Fibroblast of villous mesenchyme (primary cell): ENCODE measurements at places on chromosomes 6 and 20. TPM values are rescaled to one million over a fixed set of nuclear protein-coding genes. Genes with fewer than 3 reads are reported as not detected.

Gene HLA-DPA1
- total RNA-seq = 0.43 and 0.97 TPM in 2 replicates

Gene TFAP2C
- 13.5 and 18.1 TPM in 2 replicates for total RNA-seq

Gene RPL7L1
- total RNA-seq = 117 and 157 TPM in 2 replicates

Gene GRIK2
- total RNA-seq = 15.1 and 20.6 TPM in 2 replicates

Gene COMMD7
- total RNA-seq = 45.8 and 56.7 TPM in 2 replicates

Gene SIRPB1
- not detected in 2 replicates for total RNA-seq

Gene EGFL8
- 0.97 and 2.6 TPM in 2 replicates for total RNA-seq

Gene PRL
- total RNA-seq = not detected in 2 replicates

Gene BHLHE23
- not detected in 2 replicates for total RNA-seq

Gene BACH2
- under 0.01 and 0.64 TPM in 2 replicates for total RNA-seq

Gene TREML2
- total RNA-seq = not detected in 2 replicates

Gene PRDM1
- total RNA-seq = 29.6 and 39.7 TPM in 2 replicates

- no peak for DNase-seq
Observed at GRCh38 chr6:169958510-169958909, 207.1 kb downstream of the ERMARD start.

- no peak for DNase-seq
Observed at GRCh38 chr6:43307451-43308100, 1.1 kb downstream of the CRIP3 start.

DNA sequence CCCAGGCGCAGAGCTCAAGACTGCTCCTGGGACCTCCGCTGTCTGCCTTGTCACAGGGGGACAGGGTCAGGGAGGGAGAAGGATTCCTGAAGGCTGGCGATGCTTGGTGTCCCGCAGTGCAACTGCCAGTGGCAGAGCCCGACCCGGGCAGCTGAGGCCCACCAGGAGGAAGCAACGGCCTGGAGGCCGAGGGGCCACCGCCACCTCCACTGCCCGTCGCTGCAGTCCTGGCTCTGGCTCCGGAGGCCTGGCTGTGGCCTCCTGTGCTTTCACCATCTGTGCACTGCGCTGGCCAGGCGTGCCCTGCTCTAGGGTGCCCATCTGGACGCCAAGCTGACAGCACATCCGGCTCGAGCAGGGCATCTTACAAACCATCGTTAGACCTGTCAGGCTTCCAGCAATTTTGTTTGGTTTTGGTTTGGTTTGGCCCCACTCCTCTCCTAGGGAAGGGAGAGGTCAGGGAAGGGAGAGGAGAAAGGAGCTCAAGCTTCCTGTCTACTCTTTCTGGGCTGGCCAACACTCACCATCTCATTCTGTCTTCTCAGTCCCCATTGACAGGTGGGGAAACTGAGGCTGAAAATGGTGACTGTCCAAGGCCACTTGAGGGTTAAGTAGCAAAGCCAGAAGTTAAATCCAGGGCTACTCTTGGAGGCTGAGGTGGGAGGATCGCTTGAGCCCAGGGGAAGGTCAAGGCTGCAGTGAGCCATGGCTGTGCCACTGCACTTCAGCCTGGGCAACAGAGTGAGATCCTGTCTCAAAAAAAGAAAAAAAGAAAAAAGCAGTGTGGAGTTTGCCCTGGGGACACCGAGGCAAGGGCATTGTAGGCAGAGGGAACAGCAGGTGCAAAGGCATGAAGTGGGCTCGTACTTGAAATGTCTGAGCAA lies 37.7 kb upstream of the NOL4L start:
- no peak for DNase-seq

DNA sequence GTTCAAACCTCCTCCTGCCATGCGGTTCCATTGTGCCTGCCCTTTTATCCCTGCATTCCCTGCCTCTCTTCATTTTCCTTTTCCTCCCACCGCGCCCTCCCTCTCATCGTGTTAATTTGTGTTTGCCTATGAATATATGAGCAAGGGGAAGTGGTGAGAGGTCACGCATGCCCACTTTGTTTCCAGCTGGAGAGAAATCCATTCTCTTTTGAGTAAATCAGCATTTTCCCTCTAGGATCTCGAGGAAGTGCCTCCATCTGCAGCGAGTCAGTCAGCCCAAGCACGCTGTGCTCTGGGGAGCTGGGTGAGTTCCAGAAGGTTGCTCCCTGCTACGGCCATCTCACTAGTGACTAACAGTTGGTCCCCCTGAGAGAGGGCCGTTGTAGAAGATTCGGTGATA lies 42.9 kb downstream of the CDH26 start:
- DNase-seq = no peak

- no peak for DNase-seq
Observed at GRCh38 chr20:37535443-37536132, 7.9 kb upstream of the BLCAP start.

DNA sequence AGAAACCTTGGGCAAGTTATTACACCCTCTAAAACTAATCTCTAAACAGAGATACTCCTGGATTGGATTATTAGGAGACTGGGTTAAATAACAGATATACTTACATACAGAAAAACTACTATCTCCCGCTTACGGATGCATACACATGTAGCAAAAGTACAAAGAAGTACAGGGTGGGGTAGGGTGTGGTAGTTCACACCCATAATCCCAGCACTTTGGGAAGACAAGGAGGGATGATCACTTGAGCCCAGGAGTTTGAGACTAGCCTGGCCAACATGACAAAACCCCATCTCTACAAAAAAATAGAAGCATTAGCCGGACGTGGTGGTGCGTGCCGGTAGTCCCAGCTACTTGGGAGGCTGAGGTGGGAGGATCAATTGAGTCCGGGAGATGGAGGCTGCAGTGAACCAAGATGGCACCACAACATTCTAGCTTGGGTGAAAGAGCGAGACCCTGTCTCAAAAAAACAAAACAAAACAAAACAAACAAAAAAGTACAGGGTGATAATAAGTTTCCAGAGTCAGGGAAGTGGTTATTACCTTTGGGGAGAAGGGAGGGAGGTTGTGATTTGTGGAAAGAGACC lies 8.1 kb downstream of the PIM1 start:
- no peak for DNase-seq

- DNase-seq = no peak
Observed at GRCh38 chr20:1338096-1338495, 9.2 kb upstream of the SDCBP2 start.

DNA sequence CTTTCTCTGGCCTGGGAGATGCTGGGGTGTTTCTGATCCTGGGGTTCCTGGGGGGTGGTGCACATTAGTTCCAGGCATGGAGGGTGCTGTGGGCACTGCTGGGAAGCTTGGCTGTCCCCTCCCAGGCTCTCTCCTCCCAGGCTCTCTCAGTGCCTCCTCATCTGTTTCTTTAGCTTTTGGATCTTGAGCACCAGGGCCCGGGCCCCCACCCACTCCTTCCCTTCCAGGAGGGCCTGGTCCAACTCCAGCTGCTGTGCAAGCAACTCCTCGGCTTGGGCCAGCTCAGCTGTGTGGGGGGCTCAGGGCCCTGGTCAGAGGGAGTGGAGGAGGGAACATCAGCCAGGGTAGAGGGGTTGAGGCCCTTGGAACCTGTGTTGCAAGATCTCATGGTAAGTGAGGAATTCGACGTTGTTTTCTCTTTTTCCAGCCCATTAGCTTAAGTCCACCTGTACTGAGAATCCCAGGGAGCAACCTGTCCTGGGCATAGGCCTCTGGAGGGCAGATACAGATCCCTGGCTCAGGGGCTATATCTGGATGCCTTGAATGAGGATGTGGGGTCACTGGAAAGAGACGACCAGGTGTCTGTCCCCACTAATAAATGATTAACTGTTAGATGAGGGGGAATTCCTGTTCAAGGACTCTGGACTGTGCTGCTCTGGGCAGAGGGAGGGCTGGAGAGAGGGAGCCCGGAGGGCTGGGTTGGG lies 34.5 kb upstream of the HLA-A start:
- DNase-seq = no peak

- DNase-seq = no peak
Observed at GRCh38 chr20:32538526-32538939, 46.6 kb downstream of the NOL4L start.

GRCh38 chr6:119012521-119012920 lies 65.9 kb downstream of the FAM184A start:
- DNase-seq = no peak

DNA sequence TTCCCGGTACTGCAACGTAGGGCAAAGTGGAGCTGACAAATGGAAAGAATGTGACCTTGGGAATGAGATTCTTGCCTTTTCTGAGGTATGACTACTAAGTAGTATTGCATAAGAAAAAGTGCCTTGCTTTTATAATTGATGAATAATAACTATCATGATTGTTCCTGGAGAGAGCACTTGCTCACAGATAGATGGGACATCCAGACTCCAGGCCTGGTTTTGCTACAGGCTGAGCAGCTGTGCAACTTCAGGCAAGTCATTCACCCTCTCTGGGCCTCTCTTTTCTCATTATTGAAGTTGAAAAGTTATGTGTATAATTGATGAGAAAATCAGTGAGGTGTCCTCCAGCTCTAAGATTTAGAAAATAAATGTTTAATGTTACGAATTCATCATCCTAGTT lies 53.6 kb upstream of the MBOAT1 start:
- no peak for DNase-seq

GRCh38 chr20:43988451-43988850 lies 73.8 kb downstream of the TOX2 start:
- no peak for DNase-seq

DNA sequence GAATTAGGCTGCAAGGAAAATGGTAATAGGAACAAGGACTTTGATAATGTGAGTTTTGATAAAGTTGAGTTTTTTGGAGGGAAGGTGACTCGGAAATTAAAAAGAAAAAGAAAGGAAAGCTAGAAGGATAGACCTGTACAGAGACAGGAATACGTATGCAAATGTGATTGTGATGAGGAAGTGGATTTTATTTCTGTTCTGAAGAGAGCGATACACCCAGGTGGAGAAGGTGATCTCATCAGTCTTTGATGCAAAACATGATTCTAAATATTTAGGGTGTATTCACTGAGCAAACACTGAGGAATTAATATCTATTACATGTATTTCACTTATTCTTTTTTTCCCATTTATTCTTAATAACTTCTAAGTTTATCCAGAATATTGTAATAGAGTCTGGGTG lies 9.2 kb upstream of the PLEKHG1 start:
- no peak for DNase-seq

- DNase-seq = no peak
Observed at GRCh38 chr6:166555086-166555485, 31.4 kb downstream of the RAMACL start.

DNA sequence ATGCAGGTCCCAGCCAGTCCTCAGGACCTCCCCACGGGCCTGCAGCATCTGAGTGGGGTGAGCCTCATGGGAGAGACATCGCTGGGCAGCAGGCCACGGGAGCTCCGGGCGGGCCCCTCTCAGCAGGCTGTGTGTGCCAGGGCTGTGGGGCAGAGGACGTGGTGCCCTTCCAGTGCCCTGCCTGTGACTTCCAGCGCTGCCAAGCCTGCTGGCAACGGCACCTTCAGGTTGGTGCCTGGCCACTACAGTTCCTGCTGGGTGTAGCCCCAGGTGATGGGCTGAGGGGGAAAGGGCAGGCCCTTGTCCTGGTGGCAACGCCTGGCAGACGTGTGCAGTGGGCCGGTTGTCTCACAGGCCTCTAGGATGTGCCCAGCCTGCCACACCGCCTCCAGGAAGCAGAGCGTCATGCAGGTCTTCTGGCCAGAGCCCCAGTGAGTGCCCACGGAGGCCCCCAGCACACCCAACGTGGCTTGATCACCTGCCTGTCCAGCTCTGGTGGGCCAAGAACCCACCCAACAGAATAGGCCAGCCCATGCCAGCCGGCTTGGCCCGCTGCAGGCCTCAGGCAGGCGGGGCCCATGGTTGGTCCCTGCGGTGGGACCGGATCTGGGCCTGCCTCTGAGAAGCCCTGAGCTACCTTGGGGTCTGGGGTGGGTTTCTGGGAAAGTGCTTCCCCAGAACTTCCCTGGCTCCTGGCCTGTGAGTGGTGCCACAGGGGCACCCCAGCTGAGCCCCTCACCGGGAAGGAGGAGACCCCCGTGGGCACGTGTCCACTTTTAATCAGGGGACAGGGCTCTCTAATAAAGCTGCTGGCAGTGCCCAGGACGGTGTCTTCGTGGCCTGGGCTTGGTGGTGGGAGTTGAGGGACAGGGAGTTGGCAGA lies 787 bp upstream of the TNFRSF6B start:
- DNase-seq = no peak

GRCh38 chr6:29466241-29466640 lies 9.3 kb downstream of the OR2H1 start:
- DNase-seq = no peak

GRCh38 chr6:44906761-44907160 lies 421.4 kb upstream of the RUNX2 start:
- no peak for DNase-seq

DNA sequence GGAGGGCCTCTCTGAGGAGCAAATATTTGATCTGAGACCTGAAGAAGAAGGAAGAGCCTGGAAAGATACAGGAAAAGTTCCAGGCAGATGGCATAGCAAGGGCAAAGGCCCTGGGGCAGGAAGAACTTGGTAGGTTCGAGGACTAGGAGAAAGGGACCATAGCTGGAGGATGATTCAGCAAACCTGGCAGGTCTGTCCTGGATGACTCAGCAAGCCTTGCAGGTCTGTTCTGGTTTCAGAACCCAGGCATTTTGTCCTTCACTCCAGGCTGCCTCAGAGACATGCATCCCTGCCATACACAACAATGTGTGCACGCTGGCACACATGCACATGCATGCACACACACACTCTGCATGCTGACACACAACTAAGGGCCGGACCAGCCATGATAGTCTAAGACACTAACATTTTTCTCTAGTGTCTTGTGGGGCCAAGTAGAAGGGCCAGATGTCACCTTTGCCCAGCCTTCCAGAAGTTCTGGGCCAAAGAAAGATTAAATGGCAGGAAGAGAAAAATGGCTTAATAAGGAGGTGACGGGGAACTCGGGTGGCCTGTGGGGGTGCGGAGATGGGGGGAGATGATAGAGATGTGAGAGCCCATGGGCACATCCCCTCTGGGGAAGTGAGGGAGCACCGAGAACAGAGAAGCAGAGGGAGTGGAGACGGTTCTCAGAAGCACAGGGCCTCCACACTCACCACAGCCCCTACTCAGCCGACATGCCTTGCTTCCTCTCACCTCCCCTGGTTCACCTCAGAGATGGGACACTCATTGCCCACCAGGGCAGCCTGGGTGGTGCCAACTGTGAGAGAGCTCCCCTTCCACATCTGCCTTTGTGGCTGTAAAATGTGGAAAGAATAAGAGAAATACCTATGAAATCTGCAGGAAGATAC lies 15.4 kb upstream of the TRIB3 start:
- DNase-seq = no peak

DNA sequence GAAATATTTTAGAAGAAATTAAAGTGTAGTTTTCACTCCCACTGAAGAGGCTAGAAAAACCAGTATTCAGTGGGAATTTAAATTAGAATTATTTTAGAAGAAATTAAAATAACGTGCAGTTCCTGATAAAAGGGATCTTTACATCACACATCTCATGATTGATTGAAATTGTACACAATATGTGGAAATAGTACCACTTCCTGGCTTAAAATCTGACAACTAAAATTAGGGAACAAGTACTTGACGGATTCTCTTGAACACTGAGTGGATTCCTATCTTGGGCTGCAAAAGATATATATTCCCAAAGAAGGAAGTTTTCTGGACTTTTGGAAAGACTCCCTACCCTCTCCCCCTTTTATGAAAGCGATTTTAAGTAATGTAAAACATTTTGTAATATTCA lies 14.6 kb upstream of the MTCL3 start:
- no peak for DNase-seq

GRCh38 chr20:10453241-10453640 lies 18.1 kb downstream of the SLX4IP start:
- no peak for DNase-seq

- DNase-seq = no peak
Observed at GRCh38 chr6:22024973-22025467, 271.8 kb downstream of the PRL start.
